CD4-positive, alpha-beta T cell treated with Interleukin-15 for 1 hour (primary cell): ENCODE measurements at places on chromosomes 12 and 14.

DNA sequence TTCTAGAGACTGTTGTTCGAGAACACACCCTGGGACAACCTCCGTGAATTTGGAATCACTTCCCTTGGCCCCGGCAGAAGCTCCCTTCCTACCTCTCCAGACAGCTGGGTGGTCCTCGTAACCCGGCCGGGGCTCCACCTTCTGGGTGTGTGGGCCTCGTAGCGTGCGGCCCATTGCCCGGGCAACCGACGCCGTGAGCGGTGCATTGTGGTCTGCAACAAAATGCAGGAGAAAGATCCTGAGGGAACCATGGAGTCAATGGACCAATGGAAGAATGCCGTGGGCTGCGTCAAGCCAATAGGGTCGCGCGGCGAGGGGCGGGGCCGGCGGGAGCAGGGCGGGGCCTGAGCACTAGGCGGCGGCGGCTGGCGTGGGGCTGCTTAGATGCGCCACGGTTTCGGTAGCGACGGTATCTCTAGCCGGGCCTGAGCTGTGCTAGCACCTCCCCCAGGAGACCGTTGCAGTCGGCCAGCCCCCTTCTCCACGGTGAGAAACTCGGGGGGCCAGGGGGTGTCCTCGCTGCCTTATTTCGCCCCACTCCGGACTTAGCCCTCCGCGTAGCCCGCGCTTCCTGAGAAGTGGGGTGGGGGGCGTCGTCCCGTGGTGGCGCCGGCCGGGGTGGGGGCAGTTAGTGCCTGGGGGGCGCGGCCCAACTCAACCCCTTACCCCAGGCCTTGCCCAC is at the start of gene DYNLL1:
DYNLL1 (plus strand) TSS at position 383 of the 682 bp plus-strand sequence. CDS start 309 bp downstream, outside the sequence.
- peak; percentile 96 for DNase-seq

- no peak for DNase-seq
These were observed 128.1 kb upstream of the HMGA2 start for GRCh38 chr12:65696227-65696626.

GRCh38 chr12:1719139-1719538 is 28.3 kb downstream of the ADIPOR2 start:
- DNase-seq = no peak

- DNase-seq = no peak
These were observed 37.8 kb downstream of the SRRM4 start for GRCh38 chr12:119019166-119019565.

DNA sequence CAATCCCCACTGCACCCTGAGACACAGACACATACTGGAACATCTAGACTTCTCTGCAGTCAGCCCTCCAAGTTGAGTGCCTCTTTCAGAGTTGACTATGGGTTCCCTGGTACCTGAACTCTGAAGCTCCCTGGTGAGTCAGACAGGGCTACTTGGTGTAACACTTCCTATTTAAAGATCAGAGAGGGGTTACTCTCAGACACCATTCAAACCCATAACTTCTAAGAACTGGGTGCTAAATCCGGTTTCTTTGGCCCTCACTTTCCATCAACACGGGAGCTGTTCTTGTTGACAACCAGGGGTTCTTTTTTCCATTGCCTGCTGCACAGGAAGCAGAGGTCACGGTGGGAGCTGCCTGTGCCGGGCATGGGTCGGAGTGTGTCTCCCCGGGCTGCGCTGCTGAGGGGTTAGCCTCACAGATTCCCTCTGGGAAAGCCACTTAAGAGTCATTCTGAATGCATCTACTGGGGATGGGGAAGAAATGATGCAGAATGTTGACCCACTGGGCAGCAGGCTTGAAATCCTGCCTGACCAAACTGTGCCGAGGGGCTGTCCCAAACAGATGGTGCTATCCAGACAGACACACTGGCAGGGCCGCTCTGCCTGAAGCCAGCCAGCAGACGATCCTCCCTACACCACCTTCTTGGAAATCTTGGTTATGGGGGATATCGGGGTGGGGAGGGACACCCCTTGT is 74.1 kb downstream of the PITPNM2 start:
- peak; percentile 23 for DNase-seq

- DNase-seq = no peak
These were observed 465.4 kb downstream of the FSCB start for GRCh38 chr14:44041700-44042099.

DNA sequence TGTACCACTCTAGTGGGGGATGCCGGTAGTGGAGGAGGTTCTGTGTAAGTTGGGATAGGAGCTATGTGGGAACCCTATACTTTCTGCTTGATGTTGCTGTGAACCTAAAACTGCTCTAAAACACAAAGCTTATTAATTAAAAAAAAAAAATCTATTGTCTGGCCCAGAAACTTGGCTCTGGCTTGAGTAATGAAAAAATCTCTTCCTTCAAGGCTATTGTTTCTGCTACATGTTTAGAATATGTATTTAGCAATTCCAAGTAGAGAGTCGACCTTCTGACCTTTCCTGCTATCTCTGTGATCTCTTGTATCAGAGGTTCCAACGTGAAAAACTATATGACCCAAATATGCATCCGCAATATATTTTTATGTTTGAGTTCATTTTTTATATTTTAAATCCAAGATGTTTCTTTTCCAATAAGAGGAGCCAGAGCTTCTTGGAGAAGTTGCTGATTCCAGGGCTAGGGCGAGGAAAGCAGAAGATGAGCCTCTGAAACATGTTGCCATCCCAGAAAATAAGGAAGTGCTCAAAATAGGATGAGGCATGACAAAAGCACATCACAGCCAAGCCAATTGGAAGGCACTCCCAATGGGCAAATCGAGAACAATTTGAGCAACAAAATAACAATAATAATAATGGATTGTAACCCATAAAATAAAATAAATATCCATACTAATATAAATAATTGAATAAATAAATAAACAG is 184.6 kb upstream of the TMEM260 start:
- DNase-seq = no peak

- DNase-seq = no peak
These were observed 172.3 kb upstream of the TMPO start for GRCh38 chr12:98343002-98343567.

DNA sequence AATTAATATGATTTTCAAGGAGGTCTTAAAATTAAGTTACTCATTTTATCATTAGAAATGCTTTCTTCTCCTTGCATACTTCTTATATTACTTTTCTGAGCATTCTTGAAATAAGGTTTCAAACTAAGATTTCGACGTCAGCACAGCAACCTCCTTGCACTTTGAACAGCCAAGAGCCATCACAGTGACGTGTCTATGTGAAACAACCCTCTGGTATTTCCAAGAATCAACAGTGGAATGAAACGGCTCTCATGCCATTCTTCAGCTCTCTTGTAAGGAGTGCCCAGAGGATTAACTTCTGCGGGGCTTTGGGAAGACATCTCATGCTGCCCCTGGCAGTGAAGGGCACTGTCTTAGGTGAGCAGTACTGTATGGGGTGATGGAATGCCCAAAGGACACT is 109.2 kb downstream of the EFCAB11 start:
- DNase-seq = no peak

- no peak for DNase-seq
These were observed 29.3 kb downstream of the DHRS2 start for GRCh38 chr14:23665302-23666016.

- no peak for DNase-seq
These were observed 18.9 kb downstream of the RFC5 start for GRCh38 chr12:118035190-118036041.

- no peak for DNase-seq
These were observed 64.9 kb upstream of the PCED1B start for GRCh38 chr12:47014474-47014873.

DNA sequence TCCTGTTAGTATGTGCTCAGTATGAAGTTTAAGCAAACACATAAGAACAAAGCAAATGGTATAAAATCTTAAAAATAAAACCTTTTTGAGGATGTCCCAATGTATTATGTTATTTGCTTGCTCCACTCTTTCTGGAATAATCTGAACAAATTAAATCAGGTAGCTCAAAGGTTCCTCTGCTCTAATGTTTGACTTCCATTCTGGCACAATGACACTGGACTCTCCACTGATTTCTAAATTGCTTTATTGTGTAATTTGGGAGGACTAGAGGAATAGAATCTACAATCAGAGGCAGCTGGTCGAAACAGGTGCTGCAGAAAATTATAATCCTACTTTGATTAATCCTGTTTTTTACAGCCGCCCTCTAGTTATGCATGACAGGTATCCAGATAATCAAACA is 523.7 kb upstream of the FOXG1 start:
- DNase-seq = no peak

- no peak for DNase-seq
These were observed 297.8 kb downstream of the ADGRD1 start for GRCh38 chr12:131251336-131252101.

GRCh38 chr12:57918147-57918546 is 23.2 kb upstream of the ATP23 start:
- no peak for DNase-seq

DNA sequence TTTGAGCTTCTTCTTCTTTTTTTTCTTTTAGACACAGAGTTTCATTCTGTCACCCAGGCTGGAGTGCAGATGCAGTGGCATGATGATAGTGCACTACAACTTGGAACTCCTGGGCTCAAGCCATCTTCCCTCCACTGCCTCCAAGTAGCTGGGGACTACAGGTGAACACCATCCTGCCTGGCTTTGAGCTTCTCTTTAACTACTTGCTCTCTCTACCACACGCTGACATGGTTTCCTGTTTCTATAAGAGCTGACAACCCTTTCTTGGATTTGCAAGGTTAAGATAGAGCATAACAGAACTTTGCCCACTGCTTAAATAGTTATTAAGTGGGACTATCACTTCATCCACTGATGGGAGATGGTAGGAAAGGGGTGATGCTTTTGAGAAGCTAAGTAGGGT is 82.4 kb upstream of the SLC38A2 start:
- DNase-seq = no peak

GRCh38 chr12:3236345-3237187 is 159.4 kb downstream of the TSPAN9 start:
- DNase-seq = no peak

- no peak for DNase-seq
These were observed 242.7 kb downstream of the PRKD1 start for GRCh38 chr14:29684926-29685325.

DNA sequence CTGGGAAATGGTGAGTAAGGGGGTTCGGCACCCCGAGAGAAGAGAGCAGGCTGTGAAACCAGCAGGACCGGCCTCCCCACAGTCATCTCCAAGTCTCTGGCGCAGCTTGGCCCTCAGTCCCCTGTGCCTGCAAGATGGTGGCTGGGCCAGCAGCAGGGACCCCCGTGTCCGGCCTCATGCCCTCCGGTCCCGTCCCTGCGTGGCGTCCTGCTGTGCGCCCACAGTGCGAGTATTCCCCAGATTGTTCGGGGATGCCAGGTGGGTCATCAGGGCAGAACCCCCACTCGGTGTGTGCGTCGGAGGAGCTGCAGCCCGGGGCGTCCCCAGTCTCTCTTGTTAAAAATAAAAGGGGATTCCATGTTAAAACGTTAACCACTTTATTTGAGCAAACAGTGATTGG is 216.9 kb upstream of the ALG10B start:
- no peak for DNase-seq

DNA sequence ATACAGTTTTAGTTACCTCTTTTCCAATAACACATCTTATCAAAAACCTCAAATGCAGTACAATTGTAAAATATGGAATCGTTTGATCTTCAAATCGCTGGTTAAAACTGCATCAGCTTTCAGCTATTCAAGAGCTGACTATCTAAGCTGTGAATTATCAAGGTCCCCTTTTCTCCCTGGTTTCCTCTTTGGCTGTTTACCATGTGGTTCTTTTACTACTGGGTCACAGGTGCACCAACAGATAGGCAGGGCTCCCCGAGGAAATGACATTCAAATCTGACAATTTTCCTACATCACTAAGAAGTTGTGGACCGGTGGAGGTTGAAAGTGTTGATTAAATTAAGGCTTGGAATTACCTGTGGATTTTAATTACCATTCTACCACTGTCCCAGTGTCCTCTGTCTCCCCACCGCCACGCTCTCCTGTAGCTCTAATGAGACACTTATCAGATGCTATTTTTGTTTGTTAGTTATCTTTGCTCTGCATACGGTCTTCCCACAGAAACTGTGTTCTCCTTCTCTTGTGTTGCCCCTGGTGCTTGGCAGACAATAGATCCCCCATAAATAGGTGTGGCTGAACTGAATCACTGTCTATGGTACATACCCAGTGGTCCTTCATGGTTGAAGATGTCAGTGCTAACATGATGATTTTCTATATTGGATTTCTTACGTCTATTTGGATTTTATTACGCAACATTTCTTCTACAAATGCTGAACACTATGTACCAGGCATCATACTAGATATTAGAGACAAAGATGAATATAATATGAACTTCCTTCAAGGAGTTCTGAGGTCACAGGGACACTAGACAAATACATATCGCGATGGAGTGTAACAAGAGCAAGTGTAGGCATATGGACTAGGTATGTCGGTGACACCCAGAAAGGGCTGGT is 20.9 kb upstream of the PLXNC1 start:
- DNase-seq = no peak

- no peak for DNase-seq
These were observed 50.0 kb downstream of the C2CD5 start for GRCh38 chr12:22494319-22494718.

- no peak for DNase-seq
These were observed 49.8 kb downstream of the NOC4L start for GRCh38 chr12:132194056-132194455.

DNA sequence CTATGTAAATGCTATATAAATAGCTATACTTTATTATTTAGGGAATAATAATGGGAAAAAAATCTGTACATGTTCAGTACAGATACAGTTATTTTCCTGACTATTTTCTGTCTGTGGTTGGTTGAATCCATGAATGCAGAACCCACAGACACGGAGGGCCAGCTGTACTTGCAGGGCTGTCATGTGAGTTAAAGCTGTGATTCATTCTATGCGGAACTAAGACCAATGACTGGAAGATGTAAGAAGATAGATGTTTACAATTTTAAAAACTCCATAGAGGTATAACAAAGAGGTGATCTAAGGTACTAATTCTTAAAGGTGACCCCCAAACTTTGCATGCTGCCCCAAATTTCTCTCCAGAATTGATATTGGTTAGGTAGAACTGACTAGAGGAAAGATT is 14.6 kb downstream of the PCNX4 start:
- DNase-seq = no peak

GRCh38 chr14:102020058-102020971 is 55.9 kb downstream of the DYNC1H1 start:
- peak; percentile 20 for DNase-seq

DNA sequence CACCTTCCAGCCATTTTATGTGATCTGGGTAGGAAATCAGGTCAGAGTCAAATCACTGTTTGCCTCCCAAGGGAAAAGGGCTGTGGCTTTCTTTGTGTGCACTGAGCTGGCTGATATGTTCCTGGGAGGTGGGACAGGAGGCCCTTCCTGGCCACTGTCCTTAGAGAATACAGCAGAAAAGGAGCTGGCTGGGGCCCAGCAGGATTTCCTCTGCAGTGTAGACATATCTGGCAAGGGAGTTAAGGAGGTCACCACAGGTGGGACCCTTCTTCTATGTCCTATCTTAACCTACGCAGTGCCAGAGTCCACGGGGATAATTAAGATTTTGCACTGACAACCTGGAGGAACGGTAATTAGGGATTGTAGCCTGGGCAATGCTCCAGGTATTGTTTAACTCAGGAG is 145.3 kb downstream of the NTF3 start:
- DNase-seq = no peak
